ENCODE measurements at places on chromosomes 11 and 22. TPM values are rescaled to one million over a fixed set of nuclear protein-coding genes. Genes with fewer than 3 reads are reported as not detected.

Gene APOBEC3G
- 5.6 TPM for total RNA-seq

- no peak for DNase-seq
Measured at GRCh38 chr11:8613036-8613435, 19.0 kb upstream of the STK33 start.

Gene OR4C15
- not detected for total RNA-seq

DNA sequence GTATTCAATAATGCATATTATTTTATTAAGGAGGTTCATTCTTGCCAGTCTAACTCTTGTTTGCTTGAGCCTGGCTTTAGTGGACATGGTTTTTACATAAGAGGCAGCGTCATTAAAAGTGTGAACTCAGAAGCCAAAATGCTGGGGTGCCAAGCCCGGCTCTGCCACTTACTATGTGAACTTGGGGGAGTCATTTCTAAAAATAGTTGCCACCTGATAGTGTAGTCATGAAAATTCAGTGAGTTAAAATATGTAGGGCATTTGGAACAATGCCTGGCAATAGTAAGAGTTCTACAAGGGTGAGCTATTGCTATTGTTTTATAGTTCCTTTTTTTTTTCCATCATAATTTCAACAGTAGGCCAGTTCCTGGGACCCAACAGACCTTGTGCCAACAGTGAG lies 49.9 kb downstream of the TENM4 start:
- no peak for DNase-seq
